ENCODE measurements at places on chromosomes 7 and 10. TPM values are rescaled to one million over a fixed set of nuclear protein-coding genes. Genes with fewer than 3 reads are reported as not detected.

- H3K36me3 ChIP-seq = no peaks in the 10 kb centered on the region
- no peak for DNase-seq
- H3K27me3 ChIP-seq = no peaks in the 10 kb centered on the region
- H3K4me3 ChIP-seq = no peak overlapping the region
- no peak overlapping the region for H3K27ac ChIP-seq
Measured at GRCh38 chr10:1557081-1557480, 180.2 kb downstream of the ADARB2 start.

DNA sequence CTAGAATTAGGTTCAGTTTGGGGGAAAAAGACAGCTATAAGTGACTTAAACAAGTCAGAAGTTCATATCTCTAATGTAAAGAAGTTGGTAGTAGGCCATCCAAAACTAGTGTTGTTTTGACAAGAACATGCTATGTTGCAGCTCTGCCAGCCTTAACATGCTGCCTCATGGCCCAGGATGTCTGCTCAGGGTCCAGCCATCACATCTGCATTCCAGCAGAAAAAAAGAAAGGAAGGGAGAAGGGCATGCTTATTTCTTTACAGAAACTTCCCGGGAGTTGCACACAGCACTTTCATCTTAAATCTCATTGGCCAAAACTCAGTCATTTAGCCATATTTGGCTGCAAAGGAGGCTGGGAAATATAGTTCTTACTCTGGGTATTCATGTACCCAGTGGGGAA is 400.4 kb upstream of the PODXL start:
- DNase-seq = no peak
- no peaks in the 10 kb centered on the region for H3K27me3 ChIP-seq
- H3K27ac ChIP-seq = no peak overlapping the region
- no peak overlapping the region for H3K4me3 ChIP-seq

GRCh38 chr10:33223326-33224000 is 111.0 kb downstream of the NRP1 start:
- H3K27me3 ChIP-seq = no peaks in the 10 kb centered on the region
- no peaks in the 10 kb centered on the region for H3K36me3 ChIP-seq
- H3K4me1 ChIP-seq = no peaks in the 10 kb centered on the region

DNA sequence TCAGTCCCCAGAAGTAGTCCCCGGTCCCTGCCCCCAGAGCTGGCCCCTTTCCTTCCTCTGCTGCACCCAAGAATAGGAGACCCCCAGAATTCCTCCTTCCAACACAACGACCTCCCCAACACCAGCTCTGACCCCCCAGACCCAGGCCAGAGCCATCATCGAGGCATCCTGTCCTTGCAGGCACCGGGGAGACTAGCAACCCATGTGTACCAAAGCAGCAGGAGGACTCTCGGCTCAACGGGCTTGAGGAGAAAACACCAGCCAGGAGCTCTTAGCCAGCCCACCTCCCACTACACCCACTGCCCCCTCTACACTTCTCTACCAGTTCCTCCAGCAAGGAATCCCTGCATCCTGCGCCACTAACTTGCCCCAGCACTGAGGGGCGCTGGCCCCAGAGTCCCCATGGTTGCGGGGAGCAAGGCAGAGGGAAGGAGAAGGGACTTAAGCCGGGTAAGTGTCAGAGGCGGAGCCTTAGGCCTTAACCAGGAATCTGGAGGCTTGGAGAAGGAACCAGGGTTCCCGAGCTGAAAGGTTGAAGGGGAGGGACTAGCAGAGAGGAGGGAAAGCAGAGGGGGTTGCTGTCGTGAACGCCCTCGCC is 3.9 kb downstream of the GRID1 start:
- H3K4me1 ChIP-seq = peaks cover 4% of the 10 kb centered on the region
- no peak overlapping the region for H3K4me3 ChIP-seq
- H3K27ac ChIP-seq = no peak overlapping the region
- no peaks in the 10 kb centered on the region for H3K36me3 ChIP-seq
- peaks cover 68% of the 10 kb centered on the region for H3K27me3 ChIP-seq
- no peak for DNase-seq

DNA sequence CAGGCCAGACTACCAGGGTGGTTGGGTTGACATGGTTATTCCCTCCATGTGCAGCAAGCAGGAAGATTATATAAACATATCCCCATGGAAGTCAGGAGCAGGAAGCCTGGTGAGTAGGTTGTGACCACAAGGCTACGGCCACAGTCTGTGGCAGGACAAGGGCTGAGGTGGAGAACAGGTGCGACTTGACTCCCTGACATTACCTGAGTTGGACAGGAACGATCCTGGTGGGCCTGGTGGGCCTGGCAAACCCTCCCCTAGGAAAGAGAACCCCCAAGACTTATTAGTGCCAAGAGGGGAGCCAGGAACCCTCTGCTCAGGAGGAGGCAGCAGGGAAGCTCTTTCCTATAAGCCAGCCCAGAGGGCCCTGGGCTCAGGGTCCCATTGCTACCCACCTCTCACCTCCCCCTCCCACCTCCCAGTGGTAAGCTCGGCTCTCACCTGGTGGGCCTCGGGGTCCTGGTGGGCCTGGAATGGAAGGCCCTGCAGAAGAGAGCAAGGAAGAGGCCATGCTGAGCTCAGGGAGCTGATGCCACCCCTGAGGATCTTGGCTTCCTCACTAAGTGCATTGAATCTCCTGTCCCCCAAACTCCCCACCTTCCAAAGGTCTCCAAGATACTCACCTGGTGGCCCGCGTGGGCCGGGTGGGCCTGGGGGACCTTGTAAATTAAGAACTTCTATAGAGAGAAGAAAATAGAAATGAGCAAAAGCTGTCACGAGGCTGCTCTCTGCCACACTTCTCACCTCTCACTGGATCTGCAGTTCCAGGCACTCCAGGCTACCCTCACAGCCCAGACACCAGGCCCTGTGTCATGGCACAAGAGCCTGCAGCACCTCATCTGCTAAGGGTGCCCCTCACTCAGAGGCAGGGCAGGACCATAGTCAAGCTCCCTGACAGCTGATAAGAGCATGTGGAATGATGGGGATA is 44.6 kb downstream of the COL17A1 start:
- DNase-seq = no peak
- H3K27me3 ChIP-seq = no peaks in the 10 kb centered on the region
- H3K4me1 ChIP-seq = no peaks in the 10 kb centered on the region
- H3K4me3 ChIP-seq = no peak overlapping the region
- no peak overlapping the region for H3K27ac ChIP-seq

DNA sequence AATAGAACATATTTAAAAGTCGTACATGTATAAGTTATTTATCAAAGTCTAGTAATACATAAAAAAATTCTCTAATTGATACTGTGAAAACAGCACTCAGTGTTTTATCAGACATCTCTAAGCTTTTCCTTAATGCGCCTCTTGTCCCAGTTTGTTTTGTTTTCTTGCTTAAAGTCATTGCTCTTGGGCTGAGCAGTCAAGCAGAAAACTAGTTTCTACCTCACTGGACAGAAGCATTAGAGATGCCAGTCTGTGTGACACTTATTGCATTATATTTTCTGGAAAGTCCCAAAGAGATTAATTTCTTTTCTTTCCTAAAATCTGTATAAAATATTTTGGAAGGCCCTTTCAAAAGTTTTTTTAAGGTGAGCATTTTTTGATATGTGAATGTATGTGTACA is 236.2 kb downstream of the PCLO start:
- H3K27ac ChIP-seq = no peak overlapping the region
- H3K27me3 ChIP-seq = no peaks in the 10 kb centered on the region
- H3K4me3 ChIP-seq = no peak overlapping the region
- DNase-seq = no peak
- no peaks in the 10 kb centered on the region for H3K36me3 ChIP-seq
- H3K4me1 ChIP-seq = no peaks in the 10 kb centered on the region

DNA sequence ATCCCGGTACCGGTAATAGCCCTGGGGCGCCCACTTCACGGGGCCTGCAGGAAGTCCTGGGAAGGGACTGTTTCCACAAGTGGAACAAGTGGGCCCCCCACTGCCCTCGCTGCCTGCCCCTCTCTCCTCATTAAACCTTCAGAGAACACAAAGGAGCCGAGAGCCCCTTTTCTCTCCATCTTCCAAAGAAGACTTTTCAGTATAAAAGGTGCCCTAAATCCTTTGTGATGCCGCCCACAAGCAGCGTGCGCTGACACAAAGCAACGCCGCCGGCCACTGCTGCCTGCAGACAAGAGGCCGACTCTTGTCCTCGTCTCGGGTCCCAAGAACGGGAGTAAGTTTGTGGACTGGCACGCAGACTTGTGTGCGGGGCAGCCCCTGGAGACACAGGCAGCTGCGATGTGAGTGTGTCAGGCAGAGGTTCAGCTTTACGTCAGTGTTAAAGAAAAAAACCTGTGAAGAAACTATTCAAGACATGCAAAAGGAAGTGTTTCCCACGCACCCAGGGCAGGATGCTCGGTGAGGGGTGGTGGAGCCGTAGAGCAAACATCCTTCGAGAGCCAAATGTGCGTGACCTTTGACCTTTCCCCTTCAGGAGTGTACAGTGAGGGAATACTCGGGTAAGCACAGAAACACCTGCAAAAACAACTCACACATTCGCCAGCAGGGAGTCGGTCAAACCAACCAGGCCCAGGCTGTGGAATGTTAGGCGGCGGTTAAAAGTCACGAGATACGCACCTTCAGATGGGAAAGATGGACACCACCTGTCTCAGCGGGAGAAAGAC is 118.2 kb downstream of the VIPR2 start:
- DNase-seq = peak; percentile 55
- H3K36me3 ChIP-seq = no peaks in the 10 kb centered on the region
- H3K4me1 ChIP-seq = peaks cover 56% of the 10 kb centered on the region
- H3K4me3 ChIP-seq = no peak overlapping the region

DNA sequence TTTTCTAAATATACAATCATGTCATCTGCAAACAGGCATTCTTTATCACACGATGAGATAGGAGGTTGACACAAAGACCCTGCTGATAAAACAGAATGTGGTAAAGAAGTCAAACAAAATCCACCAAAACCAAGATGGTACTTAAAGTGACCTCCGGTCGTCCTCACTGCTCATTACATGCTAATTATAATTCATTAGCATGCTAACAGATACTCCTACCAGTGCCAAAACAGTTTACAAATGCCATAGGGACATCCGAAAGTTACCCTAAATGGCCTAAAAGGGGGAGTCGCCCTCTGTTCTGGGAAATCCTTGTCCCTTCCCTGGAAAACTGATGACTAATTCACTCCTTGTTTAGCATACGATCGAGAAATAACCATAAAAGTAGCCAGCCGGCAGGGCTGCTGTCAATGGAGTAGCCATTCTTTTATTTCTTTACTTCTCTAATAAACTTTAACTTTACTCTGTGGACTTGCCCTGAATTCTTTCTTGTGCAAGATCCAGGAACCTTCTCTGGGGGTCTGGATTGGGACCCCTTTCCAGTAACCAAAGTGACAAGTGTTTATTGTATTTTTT is 126.6 kb downstream of the CCDC71L start:
- no peaks in the 10 kb centered on the region for H3K27me3 ChIP-seq
- no peak for DNase-seq
- H3K4me3 ChIP-seq = no peak overlapping the region
- no peak overlapping the region for H3K27ac ChIP-seq
- no peaks in the 10 kb centered on the region for H3K36me3 ChIP-seq

DNA sequence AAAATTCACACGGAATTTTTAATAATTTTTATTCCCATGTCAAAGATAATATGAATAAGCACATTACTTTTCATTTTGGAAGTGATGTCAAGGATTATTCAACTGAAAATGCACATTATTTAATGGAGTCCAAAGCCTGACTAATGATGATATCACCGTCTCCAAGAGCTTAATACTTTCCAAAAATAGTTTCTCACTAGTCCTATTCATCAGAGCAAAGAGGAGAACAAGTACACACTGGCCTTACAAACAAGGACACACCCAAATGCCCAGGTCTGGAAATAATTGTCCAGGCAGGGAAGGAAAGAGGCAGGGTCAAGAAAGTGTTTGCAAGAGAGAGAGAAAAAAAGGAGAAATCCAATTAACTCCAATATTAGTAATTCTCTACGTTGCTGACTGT is 216.8 kb upstream of the CCDC6 start:
- H3K27me3 ChIP-seq = no peaks in the 10 kb centered on the region
- no peaks in the 10 kb centered on the region for H3K36me3 ChIP-seq
- no peak overlapping the region for H3K27ac ChIP-seq
- H3K4me3 ChIP-seq = no peak overlapping the region
- no peaks in the 10 kb centered on the region for H3K4me1 ChIP-seq
- no peak for DNase-seq

The CABCOCO1 gene
- 0.14 TPM for total RNA-seq

The ECHDC3 gene
- total RNA-seq = 3.0 TPM

The MOSPD3 gene
- total RNA-seq = 4.7 TPM

Measured in thymus (tissue), 14 donors.